IPS-NIHi11 (cell line): ENCODE measurements at places on chromosomes 2 and 18.

GRCh38 chr18:3872641-3873040 is 422.7 kb downstream of the TGIF1 start:
- DNase-seq, result no peak

DNA sequence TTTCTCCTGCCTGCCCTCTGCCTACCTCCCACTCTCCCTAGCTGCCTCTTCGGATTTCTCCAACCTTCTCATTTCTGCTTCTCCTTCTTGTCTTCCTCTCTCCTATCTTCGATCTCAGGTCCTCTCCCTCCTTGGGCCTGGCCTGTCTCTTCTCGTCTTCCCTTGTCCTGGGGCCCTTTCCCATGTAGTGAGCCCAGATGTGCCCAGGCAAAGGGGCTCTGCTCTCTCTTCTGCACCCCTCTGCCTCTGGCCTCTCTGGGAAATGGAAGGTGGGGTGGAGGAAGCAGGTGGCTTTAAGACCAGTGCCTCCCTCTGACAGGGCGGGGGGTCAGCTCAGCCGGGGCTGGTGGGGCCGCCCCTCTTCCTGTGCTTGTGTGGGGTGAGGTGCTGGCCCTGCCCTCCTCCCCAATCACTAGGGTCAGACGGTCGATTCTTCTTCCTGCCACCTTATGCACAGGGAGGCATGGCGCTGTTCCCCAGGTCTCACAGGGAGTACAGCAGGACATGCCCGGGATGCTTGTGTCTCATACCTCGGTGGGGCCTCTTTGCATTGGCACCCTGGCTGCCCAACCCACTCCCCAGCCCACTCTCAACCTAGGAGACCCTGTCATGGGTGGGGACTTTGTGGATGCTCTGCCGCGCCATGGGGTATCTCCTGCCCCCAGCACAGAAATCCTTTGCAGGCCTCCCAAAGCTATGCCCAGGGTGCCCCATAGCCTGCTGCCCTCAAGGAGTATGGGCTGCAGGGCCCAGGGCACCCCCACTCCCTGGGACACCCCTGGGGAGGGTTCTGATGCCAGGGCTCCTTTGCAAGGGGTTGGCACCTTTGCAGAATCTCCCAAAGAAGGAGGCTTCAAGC is 213.8 kb upstream of the HAAO start:
- no peak for DNase-seq

DNA sequence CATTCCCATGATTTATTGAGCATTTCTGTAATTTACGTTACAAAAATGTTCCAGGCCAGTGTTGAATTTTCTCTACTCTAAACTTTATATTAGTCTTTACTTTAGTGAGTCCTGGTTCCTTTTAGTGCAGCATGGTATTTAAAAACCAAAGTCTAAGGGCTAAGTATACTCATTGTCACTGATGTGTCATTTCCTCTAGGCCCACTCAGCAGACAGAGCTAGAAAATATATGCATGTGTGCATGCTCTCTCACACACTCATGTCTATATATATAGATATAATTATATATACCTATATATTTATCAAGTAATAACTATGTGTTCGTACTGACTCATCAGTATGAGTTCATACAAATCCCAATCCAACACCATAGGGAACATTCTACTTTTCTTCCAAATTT is 132.5 kb upstream of the SLC8A1 start:
- DNase-seq, result no peak

- no peak for DNase-seq
Measured at GRCh38 chr2:127683757-127684156, 8.4 kb upstream of the LIMS2 start.

DNA sequence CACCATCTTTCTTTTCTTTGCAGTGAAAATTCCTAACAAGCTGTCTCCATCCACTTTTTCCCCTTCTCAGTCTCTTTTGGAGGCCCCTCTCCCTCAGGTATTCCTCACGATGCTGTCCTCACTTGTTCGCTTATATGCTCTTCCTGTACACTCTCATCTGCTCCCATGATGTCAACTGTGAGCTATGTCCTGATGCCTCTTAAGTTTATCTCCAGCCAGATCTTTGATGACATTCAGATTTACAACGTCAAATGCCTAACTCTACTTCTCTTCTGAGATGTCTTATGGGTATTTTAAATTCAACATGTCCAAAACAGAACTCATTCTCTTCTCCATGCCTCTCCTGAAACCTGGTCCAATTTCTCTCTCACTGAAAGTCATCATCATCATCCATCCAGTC is 55.1 kb upstream of the SERTAD2 start:
- DNase-seq, result no peak

GRCh38 chr2:36819095-36819711 is 122.7 kb downstream of the VIT start:
- no peak for DNase-seq

- DNase-seq, result no peak
Measured at GRCh38 chr18:11125492-11126315, 23.7 kb downstream of the PIEZO2 start.

DNA sequence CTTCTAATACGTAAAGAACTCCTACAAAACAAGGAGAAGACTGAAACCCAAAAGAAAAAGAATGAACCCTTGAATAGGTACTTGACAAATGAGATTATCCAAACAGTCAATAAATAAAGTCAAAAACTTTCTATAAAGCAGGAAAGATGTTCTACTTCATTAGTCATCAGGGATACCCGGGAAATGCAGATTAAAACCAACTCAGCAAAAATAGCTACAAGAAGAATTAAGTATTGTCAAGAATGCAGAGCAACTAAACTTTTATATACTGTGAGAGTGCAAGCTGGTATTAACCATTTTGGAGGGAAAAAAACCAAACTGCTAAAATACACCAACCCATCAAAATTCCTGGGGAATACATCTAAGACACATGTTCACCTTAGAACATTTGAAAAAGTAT is 10.4 kb downstream of the TXNL1 start:
- DNase-seq, result no peak

GRCh38 chr2:161141033-161141432 is 19.2 kb upstream of the TANK start:
- no peak for DNase-seq

GRCh38 chr2:130286983-130287655 is 55.6 kb upstream of the IMP4 start:
- DNase-seq, result no peak

- DNase-seq, result no peak
Measured at GRCh38 chr2:177812713-177813396, 259.7 kb downstream of the PDE11A start.

GRCh38 chr2:103879101-103879500 is 974.8 kb upstream of the POU3F3 start:
- DNase-seq, result no peak

GRCh38 chr2:100105678-100106054 is 36.7 kb downstream of the AFF3 start:
- peak; percentile 31 for DNase-seq

DNA sequence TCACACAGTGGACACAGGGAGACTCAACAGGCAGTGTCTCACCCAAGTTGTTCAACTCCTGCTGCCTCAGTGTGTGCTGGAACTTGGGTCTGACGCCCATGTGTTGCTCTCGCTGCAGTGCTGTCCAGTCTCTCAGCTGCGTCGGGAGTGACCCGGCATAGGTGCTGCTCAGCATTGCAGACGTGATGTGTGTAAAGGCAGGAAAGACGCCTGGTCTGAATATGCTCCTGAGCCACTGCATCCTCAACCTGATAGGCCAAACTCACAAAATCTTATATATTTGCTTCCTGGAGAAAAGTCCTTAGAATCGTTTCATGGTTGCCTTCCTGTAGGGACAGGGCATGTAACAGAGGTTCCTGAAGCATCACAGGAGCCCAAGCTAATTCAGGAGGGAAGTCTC is 152.9 kb downstream of the INSIG2 start:
- DNase-seq, result no peak
